ENCODE measurements at places on chromosomes 4 and X.
A peak's percentile ranks its signal among the peaks of the same experiment; 100 is the strongest.

DNA sequence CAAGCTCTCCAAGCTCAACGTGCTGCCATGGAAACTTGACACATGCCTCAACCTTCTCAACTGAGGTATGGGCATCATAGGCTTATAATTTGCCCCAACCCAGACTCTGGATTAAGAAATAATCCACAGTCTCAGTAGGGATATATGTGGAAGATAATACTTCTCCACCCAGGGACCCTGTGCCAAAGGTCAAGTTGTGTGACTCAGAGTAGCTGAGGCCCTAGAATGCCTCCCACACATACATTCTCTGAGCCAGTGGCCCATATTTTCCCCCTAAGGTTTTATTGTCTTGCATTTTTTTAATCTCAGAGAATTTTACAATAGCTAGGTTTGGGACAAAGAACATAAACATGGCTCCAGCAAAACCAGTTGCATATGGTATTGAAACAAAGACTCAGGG lies 283.1 kb downstream of the IDS start:
- DNase-seq: no peak

- no peak for DNase-seq
Measured at GRCh38 chr4:176238157-176238610, 30.8 kb downstream of the ASB5 start.

GRCh38 chr4:69497886-69498395 lies 2.2 kb upstream of the UGT2B4 start:
- DNase-seq: no peak

GRCh38 chrX:69130439-69130838 lies 34.8 kb downstream of the PJA1 start:
- peak; percentile 20 for DNase-seq

GRCh38 chr4:119873132-119873531 lies 193.5 kb downstream of the MAD2L1 start:
- DNase-seq: no peak

DNA sequence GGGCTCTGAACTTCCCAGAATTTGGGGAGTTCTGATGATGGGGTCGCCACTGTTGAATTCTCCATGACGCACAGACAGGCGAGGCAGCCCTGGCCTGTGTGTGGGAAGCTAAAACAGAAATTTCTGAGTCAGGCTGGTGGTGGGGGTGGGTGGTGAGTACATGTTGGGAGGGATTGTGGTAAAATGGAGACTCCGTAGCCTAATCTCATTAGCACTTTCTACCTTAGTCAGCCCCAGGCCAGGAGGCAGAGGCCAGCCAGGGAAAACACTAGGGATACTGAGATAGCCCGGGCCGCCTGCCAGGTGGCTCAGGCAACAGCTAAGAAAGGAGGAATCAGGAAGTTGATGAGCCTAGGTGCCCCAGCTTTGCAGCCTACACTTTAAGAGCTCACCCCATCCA lies 39.3 kb upstream of the NHSL2 start:
- DNase-seq: no peak

Measured in SK-N-MC (cell line).